ENCODE measurements at places on chromosomes 12 and 14.

DNA sequence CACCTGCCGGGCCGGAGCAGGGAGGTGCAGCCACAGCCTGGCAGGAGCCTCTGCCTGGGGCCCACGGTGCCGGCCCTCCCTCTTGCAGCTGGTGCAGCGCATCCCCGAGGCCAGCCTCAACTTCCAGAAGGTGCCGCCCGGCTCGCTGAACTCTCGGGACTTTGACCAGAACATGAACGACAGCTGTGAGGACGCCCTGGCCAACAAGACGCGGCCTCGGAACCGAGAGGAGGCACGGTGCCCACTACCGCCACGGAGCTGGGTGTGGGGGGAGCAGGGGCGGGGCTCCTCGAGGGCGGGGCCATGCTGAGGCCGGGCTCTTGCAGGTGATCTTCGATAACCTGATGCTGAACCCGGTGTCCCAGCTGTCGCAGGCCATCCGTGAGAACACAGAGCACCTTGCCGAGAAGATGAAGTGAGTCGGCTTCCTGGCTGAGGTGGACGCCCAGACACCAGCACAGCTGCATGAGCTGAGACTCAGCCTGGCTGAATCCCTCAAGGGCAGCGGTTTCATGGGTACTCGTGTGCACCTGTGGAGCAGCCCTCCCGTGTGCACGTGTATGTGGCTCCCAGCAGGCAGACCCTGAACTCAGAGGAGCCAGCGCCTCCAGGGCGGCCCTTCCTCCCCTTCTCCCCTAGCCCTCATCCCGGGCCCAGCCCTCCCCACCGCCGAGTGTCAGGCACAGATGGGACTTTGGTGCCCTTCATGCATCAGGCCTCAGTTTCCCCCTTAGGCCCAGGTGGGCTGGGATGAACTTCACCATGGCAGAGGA lies 28.6 kb downstream of the CEP170B start:
- no peak for DNase-seq

GRCh38 chr12:57735198-57735855 lies 3.2 kb downstream of the AGAP2 start:
- DNase-seq, result no peak

DNA sequence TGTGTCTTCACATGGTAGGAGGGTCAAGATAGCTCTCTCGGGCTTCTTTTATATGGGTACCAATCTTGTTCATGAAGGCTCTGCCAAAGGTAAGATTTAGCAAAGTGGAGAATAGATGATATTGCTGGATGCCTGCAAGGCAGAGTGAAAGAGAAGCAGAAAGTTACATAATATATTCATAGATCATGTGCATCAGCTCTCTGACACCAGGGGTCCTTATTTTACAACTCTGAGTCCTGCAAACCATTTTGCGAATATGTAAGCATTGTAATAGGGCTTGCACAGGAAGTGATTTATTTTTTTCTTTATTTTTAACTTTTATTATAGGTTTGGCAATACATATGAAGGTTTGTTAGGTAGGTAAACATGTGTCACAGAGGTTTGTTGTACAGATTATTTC lies 31.8 kb downstream of the CRADD start:
- DNase-seq, result no peak

- DNase-seq, result no peak
These were observed 3.0 kb downstream of the ERO1A start for GRCh38 chr14:52692248-52692962.

DNA sequence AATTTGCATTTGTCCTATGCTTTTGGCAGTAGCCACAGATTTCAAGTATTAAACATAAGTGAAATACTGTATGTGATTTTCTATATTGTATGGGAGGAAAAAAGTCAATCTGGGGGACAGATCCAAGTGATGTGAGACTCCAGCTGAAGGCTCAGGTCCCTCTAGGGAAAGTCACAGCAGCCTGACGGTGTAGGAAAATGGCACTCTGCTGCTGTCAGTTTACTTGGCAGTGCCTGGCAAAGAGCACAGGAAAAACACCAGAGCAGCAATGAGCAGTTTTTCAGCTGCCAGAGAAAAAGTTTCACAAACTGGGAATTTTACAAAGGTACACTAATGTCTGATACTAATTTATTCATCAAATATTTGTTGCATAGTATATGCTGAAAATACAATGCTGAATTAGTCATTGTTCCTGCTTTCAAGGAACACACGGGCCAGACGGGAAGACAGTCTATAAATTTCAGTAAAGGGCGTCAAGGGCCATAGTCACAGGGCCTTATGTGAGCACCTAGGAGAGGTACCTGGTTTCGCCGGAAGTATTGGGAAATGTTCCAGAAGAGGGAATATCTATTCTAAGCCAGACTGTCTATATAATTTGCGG lies 66.2 kb upstream of the SLC38A2 start:
- DNase-seq, result no peak

- no peak for DNase-seq
These were observed 34.9 kb downstream of the ETV6 start for GRCh38 chr12:11684393-11684792.

DNA sequence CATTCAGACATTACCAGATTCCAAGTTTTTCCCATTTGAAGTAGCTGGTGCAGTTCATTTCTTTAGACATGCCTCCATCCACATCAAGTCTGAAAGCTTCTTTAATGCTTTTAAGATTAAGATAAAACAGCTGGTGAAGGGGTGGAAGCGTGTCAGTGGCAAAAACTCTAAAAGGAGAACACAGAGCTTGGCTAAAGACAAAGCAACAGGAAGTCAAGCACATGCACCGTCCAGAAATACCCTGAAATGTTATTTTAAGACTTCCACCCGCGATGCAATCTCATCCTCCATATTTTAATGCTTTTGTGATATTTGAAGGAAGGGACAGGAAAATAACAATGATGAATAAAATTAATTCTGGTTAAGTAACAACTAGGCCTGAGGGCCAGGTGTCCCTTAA lies 31.8 kb downstream of the PPM1H start:
- DNase-seq, result no peak

DNA sequence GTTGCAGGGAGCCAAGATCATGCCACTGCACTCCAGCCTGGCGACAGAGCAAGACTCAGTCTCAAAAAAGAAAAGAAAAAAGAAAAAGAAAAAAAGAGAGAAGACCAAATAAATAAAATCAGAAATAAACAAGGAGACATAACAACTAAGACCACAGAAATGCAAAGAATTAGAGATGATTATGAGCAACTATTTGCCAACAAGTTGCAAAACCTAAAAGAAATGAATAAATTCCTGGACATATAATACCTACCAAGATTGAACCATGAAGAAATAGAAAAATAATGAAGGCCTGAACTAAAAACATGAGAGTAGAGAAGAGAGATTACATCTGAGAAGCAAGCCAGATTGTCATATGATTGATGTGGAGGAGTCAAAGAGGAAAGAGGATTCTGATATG lies 17.6 kb upstream of the EPS8 start:
- no peak for DNase-seq

- no peak for DNase-seq
These were observed 4.2 kb downstream of the GSG1 start for GRCh38 chr12:13099066-13099843.

DNA sequence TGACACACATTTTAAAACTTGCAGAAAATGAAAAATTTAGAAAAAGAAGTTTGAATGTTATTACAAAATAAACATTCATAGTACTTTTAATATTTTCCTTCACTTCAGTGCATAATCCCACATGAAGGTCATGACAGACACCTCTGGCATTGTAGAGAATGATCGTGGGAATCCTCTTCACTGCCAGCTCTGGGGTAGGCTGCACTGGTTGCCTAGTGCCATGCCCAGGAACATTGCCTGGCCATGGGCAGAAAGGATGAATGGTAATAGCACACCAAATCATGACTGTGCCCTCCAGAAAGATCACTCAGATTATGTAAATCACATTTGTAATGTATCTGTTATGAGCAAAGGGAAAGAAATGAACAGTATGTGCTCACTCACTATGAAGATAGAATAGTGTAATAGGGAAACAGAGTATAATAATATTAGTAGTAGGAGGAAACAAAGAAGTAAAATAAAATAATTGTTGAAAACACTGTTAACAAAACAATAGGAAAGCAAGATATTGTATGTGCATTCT lies 161.6 kb downstream of the PLCZ1 start:
- no peak for DNase-seq

GRCh38 chr12:129075460-129076208 lies 222.4 kb downstream of the GLT1D1 start:
- no peak for DNase-seq

- DNase-seq, result no peak
These were observed 2.4 kb upstream of the NUMB start for GRCh38 chr14:73460691-73461127.

DNA sequence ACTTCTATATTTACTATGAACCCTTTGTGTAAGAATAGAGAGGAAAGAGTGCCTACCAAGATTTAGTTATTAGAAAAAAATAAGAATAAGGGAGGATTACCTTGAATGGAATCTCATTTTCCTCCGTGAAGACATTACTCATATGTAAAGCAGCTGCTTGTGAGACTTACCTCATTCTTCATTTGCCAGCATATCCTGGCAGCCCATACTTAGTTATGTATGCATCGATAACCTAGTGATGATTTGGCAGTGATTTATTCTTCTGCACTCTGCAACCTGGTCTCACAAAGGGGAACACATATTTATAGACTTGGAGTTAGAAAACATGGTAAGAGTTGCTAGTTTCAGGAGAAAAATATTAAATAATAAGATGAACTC lies 56.8 kb downstream of the LRFN5 start:
- no peak for DNase-seq
